Stimulated activated CD4-positive, alpha-beta T cell treated with anti-CD3 and anti-CD28 coated beads, TNF-alpha, amount 100 ng/mL, for 4 hours (primary cell): ENCODE measurements at places on chromosomes 13 and 19.

DNA sequence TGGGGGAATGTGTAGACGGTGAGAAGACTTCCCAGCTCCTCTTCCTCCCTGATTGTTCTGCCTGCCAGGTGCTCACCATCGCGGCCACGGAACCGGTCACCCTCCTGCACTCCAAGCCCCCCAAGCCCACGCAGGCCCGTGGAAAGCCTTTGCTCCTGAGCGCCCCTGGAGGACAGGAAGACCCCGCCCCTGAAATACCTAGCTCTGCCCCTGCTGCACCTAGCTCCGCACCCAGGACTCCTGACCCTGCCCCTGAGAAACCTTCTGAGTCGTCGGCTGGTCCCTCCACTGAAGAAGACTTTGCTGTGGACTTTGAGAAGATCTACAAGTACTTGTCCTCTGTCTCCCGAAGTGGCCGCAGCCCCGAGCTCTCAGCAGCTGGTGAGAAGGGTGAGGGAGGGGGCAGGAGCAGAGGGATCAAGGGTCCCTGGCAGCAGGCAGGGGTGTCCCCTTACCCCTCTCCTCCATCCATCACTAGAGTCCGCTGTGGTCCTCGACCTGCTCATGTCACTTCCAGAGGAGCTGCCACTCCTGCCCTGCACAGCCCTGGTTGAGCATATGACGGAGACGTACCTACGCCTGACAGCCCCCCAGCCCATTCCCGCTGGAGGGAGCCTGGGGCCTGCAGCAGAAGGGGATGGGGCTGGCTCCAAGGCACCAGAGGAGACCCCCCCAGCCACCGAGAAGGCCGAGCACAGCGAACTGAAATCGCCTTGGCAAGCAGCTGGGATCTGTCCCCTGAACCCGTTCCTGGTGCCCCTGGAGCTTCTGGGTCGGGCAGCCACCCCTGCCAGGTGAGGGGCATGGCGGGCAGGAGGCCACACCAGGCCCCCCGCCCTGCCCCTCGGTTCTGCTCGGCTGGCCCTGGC lies 2.1 kb downstream of the SNAPC2 start:
- DNase-seq = no peak

GRCh38 chr13:31765138-31765785 lies 25.9 kb downstream of the RXFP2 start:
- no peak for DNase-seq

DNA sequence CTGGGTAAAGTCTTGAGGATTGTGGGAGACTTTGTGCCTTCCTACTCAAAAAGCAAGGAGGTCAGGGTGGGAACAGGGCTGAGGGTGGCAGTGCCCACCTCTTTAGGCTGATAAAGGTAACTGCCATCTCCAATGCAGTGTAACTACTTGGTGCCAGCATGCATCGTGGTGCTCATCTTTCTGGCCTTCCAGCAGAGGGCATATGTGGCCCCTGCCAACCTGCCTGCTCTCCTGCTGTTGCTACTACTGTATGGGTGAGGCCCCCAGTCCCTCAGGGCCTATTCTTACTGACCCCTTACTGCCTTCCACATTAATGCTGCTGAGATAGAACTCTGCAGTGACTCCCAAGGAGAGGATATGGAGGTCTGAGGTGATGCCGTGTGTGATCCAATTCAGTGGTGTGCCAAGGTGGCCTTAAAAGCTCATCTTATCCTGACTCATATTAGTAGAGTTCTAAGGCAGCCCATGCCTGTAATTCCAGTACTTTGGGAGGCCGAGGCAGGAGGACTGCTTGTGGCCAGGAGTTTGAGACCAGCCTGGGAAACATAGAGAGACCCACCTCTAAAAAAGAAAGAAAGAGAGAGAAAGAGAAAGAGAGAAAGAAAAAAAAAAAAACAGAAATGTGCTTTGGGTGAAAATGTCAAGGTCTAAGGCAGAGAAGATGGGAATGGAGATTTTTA lies 9.7 kb upstream of the ARHGAP45 start:
- no peak for DNase-seq

DNA sequence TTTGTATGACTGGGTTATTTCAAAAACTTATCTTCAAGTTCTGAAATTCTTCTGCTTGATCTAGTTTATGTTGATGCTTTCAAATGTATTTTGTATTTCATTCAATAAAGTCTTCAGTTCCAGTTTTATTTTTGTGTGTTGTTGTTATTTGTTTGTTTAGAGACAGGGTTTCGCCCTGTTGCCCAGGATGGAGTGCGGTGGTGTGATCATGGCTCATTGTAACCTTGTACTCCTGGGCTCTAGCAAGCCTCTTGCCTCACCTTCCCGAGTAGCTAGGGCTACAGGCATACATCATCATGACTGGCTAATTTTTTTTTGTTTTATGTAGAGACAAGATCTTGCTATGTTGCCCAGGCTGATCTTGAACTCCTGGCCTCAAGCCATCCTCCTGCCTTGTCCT lies 40.3 kb upstream of the ARHGEF7 start:
- DNase-seq = no peak

DNA sequence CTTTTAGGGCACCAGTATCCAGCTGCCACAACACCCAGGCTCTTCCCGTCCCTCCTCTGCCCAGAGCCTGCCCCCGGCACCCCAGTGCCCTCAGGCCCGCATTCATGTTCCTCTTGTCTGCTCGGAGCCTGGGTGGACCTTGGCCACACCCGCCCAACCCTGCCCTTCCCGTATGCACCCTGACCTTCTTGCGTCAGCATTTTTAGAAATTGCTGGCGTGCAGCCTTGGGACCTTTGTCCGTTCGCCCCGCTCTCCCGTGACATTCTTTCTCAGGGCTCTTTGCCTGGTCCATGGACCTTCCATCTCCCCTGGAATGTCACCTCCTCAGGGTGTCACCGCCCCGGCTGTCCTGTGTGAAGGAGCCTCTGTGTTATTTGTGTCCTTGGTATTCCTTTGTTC lies 7.6 kb downstream of the NUCB1 start:
- no peak for DNase-seq
